Stimulated activated CD8-positive, alpha-beta memory T cell treated with anti-CD3 and anti-CD28 coated beads, Interleukin-2, amount 100 ng/mL, for 48 hours (primary cell): ENCODE measurements at places on chromosomes 16 and 17.

- no peak for DNase-seq
Observed at GRCh38 chr16:84214451-84215066, 23.6 kb downstream of the ADAD2 start.

- DNase-seq = peak; percentile 42
Observed at GRCh38 chr17:43338886-43339516, 59.8 kb upstream of the ARL4D start.

GRCh38 chr17:10198509-10199249, at the start of gene GAS7:
TSS of gene GAS7 (minus strand) at chr17:10198606.
- peak; percentile 27 for DNase-seq

DNA sequence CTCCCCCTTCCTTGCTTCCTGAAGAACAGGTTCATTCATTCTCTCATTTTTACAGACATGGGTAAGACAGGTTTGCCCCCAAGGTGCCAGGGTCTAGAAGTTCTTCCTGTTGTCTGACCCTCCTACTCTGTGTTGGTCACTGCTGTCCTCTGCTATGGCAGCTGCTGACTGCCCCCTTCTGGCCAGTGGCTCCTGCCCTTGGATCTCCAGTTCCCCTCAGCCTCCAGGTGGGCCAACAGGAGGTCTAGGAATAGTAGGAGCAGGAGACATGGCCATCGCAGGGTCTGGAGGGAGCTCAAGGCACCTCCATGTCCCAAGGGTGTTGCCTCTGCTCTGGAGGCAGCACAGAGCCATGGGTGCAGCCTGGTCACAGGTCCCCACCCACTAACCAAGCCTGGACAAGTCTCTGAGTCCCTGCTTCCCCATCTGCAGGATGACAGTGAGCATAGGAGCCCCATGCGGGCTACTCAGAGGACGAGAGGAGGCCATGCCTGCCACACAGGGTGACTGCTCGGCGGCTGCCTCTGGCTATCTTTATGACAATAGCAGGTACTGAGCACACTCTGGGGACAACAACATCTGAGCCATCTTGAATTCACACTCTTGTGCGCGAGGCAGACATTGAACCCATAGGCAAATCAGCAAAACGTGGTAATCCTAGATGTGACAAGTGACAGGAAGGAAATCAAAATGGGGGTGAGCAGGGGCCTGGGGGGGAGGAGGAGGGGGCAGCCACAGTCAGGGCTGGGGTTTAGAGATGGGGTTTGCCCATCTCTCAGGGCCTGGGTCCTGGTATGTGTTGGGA, 27.0 kb upstream of the NXPH3 start:
- DNase-seq = no peak

- DNase-seq = peak; percentile 72
Observed at GRCh38 chr16:87874639-87875427, 5.5 kb upstream of the SLC7A5 start.

- DNase-seq = no peak
Observed at GRCh38 chr16:70258946-70259345, 7.2 kb upstream of the EXOSC6 start.

DNA sequence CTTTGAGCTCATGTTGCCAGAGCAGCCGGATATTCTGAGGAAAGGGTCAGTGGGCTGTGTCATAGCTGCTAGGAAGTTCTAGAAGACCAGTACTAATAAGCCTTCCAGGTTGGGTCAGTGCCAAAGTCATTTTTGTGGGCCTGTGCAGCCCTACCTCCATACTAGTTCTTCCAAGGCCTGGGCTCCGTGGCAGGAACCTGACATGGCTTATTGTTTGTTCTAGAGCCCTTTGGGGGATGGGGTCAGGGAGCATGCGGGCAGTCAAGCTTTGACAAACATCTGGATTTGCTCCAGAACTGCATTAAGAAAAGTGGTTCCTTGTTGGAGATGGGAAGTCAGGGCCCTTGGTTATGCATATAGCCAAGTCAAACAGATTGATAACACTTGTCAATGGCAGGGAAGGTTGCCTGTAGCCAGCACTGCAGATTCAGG, 7.6 kb downstream of the ALKBH5 start:
- no peak for DNase-seq

- DNase-seq = no peak
Observed at GRCh38 chr16:81003610-81004460, 2.9 kb downstream of the CMC2 start.

DNA sequence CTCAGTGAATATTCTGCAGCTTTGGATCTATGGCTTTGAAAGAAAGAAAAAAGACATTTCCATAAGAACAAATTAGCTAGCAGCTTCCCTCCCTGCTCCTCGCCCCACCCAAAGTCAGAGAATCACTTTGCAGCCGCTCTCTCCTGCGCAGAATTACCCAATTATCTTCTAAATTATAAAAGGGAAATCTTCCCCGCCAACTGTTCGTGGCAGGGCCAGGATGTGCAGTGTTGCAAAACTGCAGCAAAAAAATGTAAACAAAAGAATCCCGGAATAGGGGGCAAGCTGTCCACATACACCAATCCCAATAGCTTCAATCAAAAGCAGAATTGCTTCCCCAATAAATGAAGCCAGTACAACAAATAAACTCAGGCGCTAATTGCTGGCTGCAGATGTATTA, 510.6 kb downstream of the RBFOX1 start:
- DNase-seq = no peak

DNA sequence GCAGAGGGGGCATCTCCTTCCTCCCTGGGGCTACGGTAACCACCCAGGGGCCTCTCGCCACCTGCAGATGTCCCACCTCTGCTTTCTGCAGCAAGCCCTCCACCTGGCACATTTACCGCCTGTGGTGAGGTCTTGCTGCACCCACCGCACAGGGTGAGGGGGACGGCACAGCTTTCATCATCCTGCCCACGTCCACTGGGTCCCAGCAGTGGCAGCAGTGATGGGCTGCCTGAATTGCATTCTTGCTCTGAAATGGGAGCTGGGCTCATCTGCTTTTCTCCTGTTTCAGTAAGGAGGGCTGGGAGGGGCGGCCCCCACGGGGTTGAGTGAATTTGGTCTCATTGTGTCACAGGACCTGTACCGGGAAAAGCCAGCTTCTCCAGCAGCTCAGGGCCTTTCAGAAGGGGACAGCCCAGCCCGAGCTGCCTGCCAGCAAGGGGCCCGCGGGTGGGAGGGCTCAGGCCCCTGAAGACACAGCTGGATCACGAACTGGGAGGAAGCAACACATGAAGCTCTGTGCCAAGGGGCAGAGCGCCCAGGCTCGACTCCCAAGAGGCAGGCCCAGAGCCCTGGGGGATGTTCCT, 12.7 kb downstream of the DNAAF8 start:
- DNase-seq = no peak

GRCh38 chr17:80791758-80792284, 199.8 kb upstream of the CHMP6 start:
- peak; percentile 10 for DNase-seq

- no peak for DNase-seq
Observed at GRCh38 chr17:5583426-5584382, 605 bp downstream of the NLRP1 start.

GRCh38 chr17:50238601-50239280, 35.5 kb upstream of the TMEM92 start:
- no peak for DNase-seq

DNA sequence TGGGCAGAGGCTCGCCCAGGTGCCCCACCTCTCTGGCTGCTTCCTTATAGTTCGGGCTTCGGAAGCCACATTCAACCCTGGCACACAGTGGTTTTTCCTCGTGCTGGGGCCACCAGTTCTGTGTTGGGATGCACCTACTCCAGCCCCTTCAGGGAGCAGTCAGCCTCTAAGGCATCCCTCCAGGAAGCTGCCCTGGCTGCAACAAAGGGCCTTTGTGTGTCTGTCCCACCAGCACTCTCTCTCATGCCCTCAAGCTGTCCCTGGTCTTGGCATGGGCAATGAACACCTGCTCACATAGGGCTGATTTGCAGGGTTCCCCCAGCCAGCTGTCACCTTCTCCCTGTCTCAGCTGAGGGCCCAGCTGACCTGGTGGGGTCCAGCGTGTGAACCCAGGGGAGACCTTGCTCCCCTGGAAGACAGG, 754 bp upstream of the NOXO1 start:
- no peak for DNase-seq

- peak; percentile 48 for DNase-seq
Observed at GRCh38 chr16:90008708-90009145, 10.5 kb downstream of the DBNDD1 start.

GRCh38 chr16:10121491-10121890, 60.7 kb downstream of the GRIN2A start:
- no peak for DNase-seq

GRCh38 chr16:78742501-78743283, 643.2 kb downstream of the WWOX start:
- peak; percentile 65 for DNase-seq

GRCh38 chr16:49528060-49528865, 154.7 kb downstream of the C16orf78 start:
- no peak for DNase-seq

GRCh38 chr16:13480801-13481200, 439.2 kb upstream of the ERCC4 start:
- DNase-seq = no peak

- DNase-seq = no peak
Observed at GRCh38 chr17:71338396-71338795, 782.4 kb upstream of the SOX9 start.

DNA sequence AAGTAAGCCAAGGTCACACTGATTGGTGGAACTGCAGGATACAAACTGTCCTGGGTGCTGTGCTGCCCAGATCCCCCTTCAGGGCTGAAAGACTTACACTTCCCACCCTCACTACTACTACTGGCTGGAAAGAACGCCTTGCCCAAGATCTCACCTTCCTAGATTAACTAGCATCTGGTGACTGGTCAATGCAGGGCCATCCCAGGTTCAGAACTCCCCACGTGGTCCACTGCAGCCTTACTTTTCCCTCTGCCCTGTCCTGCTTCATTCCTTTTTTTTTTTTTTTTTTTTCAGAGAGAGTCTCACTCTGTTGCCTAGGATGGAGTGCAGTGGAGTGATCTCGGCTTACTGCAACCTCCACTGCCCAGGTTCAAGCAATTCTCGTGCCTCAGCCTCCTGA, 2.3 kb upstream of the PDZD9 start:
- no peak for DNase-seq

GRCh38 chr17:17635126-17635525, 43.6 kb upstream of the PEMT start:
- DNase-seq = no peak

DNA sequence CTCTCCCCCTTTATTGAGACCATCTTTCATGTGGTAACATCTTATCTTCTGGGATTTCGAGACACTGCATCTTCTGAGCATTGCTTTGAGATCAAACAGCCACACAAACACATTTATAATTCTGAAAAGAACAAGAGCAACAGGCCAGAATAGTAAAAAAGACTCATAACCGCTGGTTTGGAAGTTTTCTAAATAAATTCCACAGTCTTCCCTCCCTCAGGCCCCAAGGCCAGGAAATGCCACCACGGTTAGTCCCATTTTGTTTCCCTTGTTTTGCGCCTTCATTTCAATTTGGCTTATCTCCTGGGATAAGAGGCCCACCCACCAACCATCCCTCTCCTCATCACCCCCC, 25.3 kb downstream of the LITAF start:
- DNase-seq = no peak
